ENCODE measurements at places on chromosomes 12 and 14. TPM values are rescaled to one million over a fixed set of nuclear protein-coding genes. Genes with fewer than 3 reads are reported as not detected.

Gene ITGA7
- 5.2 TPM for polyA plus RNA-seq

Gene SCNN1A
- not detected for polyA plus RNA-seq

Gene NGB
- not detected for polyA plus RNA-seq

Gene RILPL1
- 2.6 TPM for polyA plus RNA-seq

Gene NANOG
- not detected for polyA plus RNA-seq

Gene KRT72
- 0.04 TPM for polyA plus RNA-seq

Gene BHLHE41
- 1.7 TPM for polyA plus RNA-seq

Gene PRH2
- polyA plus RNA-seq = 2.6 TPM

Gene GPR84
- polyA plus RNA-seq = 0.46 TPM

Gene LRRC43
- polyA plus RNA-seq = not detected

Gene SLC25A47
- not detected for polyA plus RNA-seq

Gene ACRBP
- 10.7 TPM for polyA plus RNA-seq

Gene STON2
- 0.03 TPM for polyA plus RNA-seq

Gene SRRM4
- not detected for polyA plus RNA-seq

Gene ADCK1
- polyA plus RNA-seq = 10.5 TPM

Gene FGF6
- polyA plus RNA-seq = not detected

Gene RASSF9
- polyA plus RNA-seq = not detected

Gene TMPRSS12
- not detected for polyA plus RNA-seq

Gene SLC24A4
- polyA plus RNA-seq = 0.30 TPM

Gene MEG3
- 0.06 TPM for polyA plus RNA-seq

Gene DPF3
- polyA plus RNA-seq = 13.4 TPM

Gene PLEKHH1
- polyA plus RNA-seq = 0.37 TPM

Gene SLC10A1
- polyA plus RNA-seq = not detected

Gene SDR9C7
- polyA plus RNA-seq = not detected

Gene GNPTAB
- 10.4 TPM for polyA plus RNA-seq

Gene ERBB3
- 0.10 TPM for polyA plus RNA-seq

Gene STAT6
- 544 TPM for polyA plus RNA-seq

Gene SMAGP
- polyA plus RNA-seq = 21.6 TPM

Gene TMEM229B
- polyA plus RNA-seq = 4.9 TPM

Gene TAS2R42
- not detected for polyA plus RNA-seq

Gene CCDC38
- polyA plus RNA-seq = not detected

Gene LYZ
- 21.1 TPM for polyA plus RNA-seq

Gene GALNT16
- polyA plus RNA-seq = 0.09 TPM

Gene NYNRIN
- 0.04 TPM for polyA plus RNA-seq

Gene KLRC4
- not detected for polyA plus RNA-seq

Gene NOVA1
- polyA plus RNA-seq = not detected

Gene AKAP5
- 0.21 TPM for polyA plus RNA-seq

Gene TAS2R20
- polyA plus RNA-seq = 1.0 TPM

Gene CCDC177
- polyA plus RNA-seq = not detected

Gene INSM2
- polyA plus RNA-seq = not detected

Gene SIX4
- not detected for polyA plus RNA-seq

Gene PIWIL1
- not detected for polyA plus RNA-seq

Gene DAO
- polyA plus RNA-seq = not detected

Gene C12orf54
- not detected for polyA plus RNA-seq

Gene P2RX2
- not detected for polyA plus RNA-seq

Gene MMP14
- 2.2 TPM for polyA plus RNA-seq

Gene NINJ2
- 10.2 TPM for polyA plus RNA-seq

Gene KRT71
- polyA plus RNA-seq = not detected

Gene SAV1
- 22.4 TPM for polyA plus RNA-seq

Gene KRT5
- polyA plus RNA-seq = not detected

Gene DBX2
- not detected for polyA plus RNA-seq

Gene LARP4
- 5.5 TPM for polyA plus RNA-seq

Gene KRT73
- polyA plus RNA-seq = 0.36 TPM

Gene ITGB7
- 216 TPM for polyA plus RNA-seq

Gene PLEKHG7
- polyA plus RNA-seq = 7.5 TPM
